Esophagus muscularis mucosa (tissue), 4 donors: ENCODE measurements at places on chromosomes 2 and 18.

- H3K27ac ChIP-seq, result no peak overlapping the region
- no peak overlapping the region for H3K4me3 ChIP-seq
- no peak for DNase-seq
Observed at GRCh38 chr2:76326636-76327035, 615.9 kb upstream of the GCFC2 start.

DNA sequence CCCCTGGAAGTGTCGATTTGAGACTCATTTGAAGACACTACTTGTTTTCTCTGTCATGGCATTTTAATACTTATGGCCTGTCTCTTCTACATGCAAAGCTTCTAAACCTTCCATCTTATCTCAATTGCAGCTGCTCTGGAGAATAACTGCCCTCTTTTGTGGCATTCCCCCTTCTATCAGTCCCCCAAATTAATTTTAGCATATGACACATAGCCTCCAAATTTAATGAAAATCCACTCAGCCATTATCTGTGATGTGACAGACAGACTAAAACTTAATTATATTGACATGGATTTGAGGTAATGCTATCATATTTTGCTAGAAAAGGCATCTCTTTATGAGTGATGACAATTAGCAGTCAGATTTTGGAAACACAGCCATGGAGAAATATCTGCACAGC lies 71.2 kb downstream of the LRRTM1 start:
- no peak overlapping the region for H3K27ac ChIP-seq
- no peaks in the 10 kb centered on the region for H3K36me3 ChIP-seq
- H3K27me3 ChIP-seq, result no peaks in the 10 kb centered on the region
- H3K4me1 ChIP-seq, result no peaks in the 10 kb centered on the region

DNA sequence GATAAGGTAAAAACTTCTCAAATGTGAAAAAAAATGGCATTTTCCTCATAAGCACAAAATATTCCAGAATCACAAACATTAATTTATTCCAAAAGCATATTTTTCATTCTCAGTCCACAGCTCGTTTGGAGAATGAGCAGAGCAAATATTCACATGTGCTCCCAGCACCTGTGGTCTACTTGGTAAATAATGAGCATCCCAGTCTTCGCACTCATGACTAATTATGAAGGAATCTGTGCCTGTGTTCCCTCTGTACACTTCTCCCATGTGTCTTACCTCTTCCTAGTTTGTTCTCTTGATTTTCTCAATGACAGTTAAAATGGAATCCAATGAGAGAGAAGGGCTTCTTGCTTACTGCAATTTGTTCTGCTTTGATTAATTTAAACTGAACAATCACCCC lies 671.0 kb upstream of the SOX11 start:
- H3K36me3 ChIP-seq, result no peaks in the 10 kb centered on the region
- H3K27ac ChIP-seq, result no peak overlapping the region
- no peak overlapping the region for H3K4me3 ChIP-seq
- no peak for DNase-seq
- H3K4me1 ChIP-seq, result no peaks in the 10 kb centered on the region

DNA sequence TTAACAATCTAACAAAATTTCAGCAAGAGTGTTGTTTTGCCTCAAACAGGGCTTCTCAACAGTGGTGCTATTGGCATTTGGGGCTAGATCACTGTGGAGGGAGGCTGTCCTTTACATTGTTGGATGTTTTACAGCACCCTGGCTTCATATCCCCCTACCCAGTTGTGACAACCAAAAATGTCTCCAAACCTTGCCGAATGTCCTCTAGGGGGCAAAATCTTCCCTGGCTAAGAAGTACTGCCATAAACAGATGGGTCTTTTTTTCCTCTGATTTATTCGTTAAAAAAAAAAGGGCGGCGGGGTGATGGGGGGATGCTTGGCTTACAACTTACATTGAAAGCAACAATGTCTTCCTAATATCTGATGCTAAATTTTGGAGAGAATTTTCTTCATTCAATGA lies 207.6 kb upstream of the CCDC150 start:
- no peak for DNase-seq
- peaks cover 13% of the 10 kb centered on the region for H3K4me1 ChIP-seq
- no peaks in the 10 kb centered on the region for H3K36me3 ChIP-seq
- H3K27ac ChIP-seq, result no peak overlapping the region
- H3K27me3 ChIP-seq, result no peaks in the 10 kb centered on the region

DNA sequence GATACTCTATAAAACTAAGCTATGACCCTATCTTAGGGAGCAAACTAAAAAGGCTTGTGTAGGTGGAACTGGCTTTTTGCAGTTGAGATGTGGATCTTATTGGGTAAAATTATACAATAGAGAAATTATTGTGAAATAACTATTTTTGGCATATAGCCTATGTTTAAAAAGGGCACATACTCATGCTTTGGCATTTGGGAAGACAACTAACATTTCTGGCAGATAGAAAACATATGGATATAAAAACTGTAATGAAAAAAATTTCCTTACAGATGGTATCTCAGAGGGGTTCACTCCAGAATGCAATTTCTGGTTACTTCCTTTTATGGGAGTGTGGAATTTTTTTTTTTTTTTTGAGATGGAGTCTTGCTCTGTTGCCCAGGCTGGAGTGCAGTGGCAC lies 120.1 kb upstream of the CCDC195 start:
- H3K4me3 ChIP-seq, result no peak overlapping the region
- H3K4me1 ChIP-seq, result no peaks in the 10 kb centered on the region
- H3K27ac ChIP-seq, result no peak overlapping the region
- no peaks in the 10 kb centered on the region for H3K27me3 ChIP-seq
- DNase-seq, result no peak
